Non-pigmented ciliary epithelial cell (primary cell): ENCODE measurements at places on chromosomes 1 and 21.

DNA sequence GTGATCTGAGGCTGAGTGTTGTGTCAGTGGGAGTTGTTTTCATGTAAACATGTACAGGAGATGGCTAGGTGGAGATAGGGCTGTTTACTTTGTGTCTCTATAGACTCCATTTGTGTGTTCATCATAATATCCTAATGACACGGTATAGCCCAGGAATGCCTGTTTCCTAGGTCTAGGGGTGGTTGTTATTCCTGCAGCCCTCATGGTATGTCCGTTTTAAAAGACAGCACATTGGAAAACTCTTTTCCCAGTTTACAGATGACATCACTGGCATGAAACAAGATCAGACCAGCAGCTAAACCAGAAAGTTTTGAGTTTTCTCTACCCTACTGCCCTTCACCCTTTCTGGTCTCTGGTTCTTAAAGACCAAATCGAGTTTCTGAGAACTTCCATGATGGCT is 227.3 kb upstream of the TMEM51 start:
- DNase-seq = no peak

DNA sequence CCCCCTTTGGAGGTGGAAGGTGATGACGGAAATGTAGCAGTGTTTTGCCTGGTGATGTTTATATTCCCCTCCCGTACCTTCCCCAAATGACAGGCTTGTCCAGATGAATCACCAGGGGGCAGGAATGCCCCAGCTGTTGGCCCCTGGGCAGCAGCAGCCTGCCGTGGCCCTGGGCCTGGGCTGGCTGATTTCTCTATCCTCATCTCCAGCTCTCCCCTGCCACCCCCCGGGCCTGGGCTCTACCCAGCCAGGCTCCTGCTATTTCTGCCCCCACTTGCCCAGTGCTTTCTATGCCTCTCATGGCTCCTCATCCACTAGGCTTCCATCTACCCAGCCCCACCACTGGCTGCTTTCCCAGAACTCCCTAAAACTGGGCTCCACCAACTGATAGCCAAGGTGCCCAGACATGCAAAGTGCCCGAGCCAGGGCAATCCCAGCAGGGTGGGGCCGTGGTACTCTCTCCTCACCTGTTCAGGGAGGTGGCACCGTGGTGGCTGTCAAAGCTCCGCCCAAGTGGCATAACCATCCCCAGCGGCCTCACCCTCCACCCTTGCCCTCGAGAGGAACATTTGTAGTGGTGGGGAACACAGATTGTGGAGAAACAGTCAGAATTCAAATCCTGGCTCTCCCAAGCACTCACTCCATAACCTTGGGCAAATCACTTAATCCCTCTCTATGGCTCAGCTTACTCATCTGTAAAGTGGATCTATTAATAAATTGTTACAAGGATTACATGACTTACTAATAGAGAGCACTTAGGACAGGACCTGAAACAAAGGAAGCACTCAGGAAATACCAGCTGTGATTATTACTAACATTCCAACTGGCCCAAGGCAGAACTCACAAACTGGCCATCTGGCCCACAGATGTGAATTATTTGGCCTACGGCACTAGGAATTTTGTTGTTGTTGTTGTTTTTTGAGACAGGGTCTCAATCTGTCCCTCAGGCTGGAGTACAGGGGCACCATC is 12.8 kb upstream of the ECE1 start:
- no peak for DNase-seq

DNA sequence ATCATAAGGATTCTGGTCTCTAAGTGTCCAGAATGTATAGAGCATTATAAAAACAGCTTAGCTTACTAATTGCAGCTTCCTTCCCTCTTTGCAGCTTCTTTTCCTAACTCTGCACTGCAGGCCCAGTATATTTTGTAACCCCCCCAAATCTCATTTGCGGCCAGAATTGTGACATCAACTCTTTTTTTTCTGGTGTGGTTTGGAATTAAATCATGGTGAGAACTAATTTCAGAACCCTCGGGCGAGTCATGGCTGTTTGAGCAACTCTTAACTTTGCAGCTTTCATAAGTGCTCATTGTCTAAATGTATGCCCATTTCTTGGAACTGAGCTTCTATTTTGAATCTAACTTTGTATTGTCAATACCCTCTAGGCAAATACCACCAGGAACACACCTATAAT is 187.4 kb downstream of the CYYR1 start:
- no peak for DNase-seq

- no peak for DNase-seq
Measured at GRCh38 chr1:47791879-47792608, 205.1 kb downstream of the TRABD2B start.

DNA sequence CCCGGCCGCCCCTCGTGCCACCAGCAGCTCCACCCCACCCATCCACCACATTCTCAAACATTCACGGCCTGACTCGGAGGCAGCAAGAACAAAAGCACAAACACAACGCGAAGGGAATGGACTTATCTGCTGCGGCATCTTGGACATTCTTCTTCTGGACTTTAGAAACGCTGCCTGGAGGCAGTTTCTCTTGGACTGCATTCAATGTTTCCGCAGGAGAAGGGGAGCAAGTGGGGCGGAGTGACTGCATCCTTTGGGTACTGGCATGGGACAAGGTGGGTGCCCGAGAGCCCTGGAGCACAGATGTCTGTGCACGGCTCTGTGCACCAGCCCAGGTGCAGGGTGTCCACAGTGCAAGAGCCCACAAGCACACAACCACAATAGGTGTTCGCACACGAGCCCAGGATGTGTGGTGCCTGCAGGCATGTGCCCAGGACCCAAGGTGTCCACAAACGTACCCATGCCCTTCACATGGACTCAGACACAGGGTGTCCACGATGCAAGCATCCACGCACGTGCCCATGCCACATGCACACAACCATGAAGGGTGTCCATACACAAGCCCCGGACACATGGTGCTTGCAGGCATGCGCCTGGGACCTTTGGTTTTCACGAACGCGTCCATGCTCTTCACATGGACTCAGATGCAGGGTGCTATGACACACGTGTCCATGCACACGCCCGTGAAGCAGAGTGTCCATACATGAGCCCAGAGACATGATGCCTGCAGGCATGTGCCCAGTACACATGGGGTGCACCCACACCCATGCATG is 53.6 kb downstream of the WNT9A start:
- no peak for DNase-seq

DNA sequence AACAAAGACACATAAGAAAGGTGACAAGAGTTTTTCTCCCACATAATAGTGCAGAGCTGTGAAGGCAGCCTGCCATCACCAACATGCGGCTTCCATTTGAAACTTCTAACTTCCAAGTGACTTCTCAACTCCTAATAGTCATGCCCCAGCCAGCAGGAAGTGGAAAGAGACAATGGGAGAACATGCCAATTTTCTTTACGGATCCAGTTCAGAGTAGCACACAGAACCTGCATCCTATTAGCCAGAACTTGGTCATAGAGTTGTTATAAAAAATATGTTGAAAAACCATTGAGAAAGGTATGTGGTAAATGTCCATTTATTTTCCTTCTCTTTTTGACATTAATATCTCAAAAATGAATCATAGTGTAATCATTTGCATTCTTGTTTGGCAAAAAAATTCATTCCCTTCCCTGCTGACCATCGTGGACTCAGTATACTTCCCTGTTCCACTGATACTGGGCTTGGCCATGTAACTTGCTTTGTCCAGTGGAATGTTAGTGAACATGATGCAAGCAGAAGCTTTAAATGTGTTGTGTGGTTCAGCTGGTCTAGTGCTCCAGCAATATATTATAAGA is 197.4 kb downstream of the SEC16B start:
- DNase-seq = no peak

DNA sequence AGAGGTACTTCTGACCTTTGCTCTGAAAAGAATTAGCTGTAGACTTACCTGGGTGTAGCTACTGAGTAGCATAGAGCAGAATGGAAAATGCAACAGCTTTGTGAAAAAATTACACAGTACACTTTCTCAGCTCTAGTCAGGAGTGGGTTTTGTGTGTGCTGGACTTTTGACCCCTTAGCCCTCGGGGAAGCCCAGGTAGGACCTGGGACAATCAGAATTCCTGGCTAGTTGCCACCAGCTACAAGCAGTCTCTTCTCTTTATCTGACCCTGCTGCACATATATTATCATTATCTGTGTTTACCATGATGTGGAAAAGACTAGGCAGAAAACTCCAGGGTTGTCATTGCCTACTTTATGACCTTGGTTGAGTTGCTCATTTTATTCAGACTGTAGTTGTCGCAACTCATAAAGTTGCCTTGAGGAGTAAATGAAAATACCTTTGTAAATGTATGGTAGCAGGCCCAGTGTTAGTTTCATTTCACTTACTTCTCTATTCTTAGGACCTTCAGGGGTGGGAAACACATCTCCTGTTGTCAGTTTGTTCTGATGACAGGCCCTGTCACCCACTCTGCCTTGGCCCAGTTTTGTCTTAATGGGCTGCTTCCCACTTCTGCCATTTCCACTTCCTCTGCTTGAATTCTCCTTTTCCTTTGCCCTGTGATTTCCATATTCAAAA is 5.4 kb downstream of the NEK7 start:
- no peak for DNase-seq

GRCh38 chr1:2921970-2922686 is 99.1 kb upstream of the ACTRT2 start:
- DNase-seq = no peak

GRCh38 chr1:61012341-61012761 is 70.0 kb upstream of the NFIA start:
- DNase-seq = no peak
